ENCODE measurements at places on chromosomes 3 and 15. TPM values are rescaled to one million over a fixed set of nuclear protein-coding genes. Genes with fewer than 3 reads are reported as not detected.

DNA sequence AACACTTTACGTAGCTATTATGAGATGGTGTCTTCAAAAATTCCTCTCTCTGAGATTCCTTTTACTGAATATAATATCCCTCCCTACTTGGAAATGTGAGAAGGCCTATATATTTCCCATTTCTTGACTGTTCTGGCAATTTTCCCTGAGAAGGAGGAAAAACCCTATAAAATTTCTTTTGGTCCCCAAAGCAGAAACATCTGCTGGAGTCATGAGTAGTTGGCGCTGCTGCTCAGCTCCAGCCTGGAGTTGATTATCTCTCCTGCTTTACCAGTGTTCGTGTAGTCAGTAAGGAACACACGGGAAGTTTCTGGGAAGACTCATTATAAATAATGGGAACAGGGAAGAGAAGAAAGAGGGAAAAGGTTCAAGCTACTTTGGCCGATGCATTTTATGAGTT, 680.1 kb downstream of the EPHA3 start:
- no peak for DNase-seq

DNA sequence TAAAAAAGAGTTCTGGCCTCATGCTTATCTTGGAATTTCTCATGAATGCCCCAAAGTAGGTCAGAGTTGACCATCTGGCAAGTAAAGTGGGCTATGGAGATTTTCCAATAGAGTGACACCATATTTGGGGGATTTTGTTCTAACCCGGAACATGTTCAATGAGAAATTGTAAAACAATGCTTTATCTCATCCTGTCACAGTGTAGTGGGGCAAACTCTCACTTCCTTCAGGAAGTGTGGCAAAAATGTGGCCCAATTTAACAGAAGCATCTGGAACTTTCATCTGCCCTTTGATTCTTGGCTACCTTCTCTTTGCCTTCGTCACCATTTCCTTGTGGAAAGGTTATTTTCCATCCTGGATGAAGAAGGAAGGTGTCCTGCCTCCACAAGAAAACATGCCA, 70.8 kb downstream of the ADAMTS9 start:
- no peak for DNase-seq

GRCh38 chr15:74866090-74866489, 7.1 kb downstream of the SCAMP2 start:
- peak; percentile 80 for DNase-seq

DET1 gene
- 7.8 TPM for total RNA-seq

Data from fibroblast of villous mesenchyme (primary cell).